ENCODE measurements at places on chromosomes 2 and 18.
A peak's percentile ranks its signal among the peaks of the same experiment; 100 is the strongest.

- DNase-seq = no peak
Measured at GRCh38 chr2:119304847-119305246, 61.8 kb downstream of the C2orf76 start.

- DNase-seq = no peak
Measured at GRCh38 chr2:143796051-143796450, 666.8 kb downstream of the ARHGAP15 start.

DNA sequence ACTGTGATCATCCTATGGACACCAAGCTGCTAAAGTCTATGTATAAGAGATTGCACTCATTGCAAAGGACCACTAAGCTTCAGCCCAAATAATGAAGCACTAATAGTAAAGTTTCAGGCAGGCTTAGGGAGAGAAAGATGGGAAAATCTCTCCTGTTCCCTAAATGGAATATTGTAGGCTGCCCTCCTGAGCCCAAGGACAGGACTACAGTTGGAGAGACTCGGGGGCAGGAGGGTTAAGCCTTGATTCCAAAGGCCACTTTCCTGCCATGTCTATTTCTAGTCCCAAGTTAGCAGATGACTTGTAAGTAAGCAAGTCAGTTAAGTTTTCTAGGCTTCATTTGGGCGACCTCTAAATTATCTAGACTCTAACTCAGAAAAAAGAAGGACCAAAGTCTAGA is 9.0 kb downstream of the TMEM247 start:
- no peak for DNase-seq

GRCh38 chr2:112483042-112483473 is 1.1 kb downstream of the TTL start:
- no peak for DNase-seq

GRCh38 chr18:12520442-12520992 is 112.8 kb downstream of the PRELID3A start:
- DNase-seq = no peak

GRCh38 chr2:157628477-157629415 is at the start of gene ACVR1C:
Gene ACVR1C (minus strand): TSS chr2:157628864. CDS start chr2:157628644, 220 bp downstream.
- DNase-seq = peak; percentile 83

DNA sequence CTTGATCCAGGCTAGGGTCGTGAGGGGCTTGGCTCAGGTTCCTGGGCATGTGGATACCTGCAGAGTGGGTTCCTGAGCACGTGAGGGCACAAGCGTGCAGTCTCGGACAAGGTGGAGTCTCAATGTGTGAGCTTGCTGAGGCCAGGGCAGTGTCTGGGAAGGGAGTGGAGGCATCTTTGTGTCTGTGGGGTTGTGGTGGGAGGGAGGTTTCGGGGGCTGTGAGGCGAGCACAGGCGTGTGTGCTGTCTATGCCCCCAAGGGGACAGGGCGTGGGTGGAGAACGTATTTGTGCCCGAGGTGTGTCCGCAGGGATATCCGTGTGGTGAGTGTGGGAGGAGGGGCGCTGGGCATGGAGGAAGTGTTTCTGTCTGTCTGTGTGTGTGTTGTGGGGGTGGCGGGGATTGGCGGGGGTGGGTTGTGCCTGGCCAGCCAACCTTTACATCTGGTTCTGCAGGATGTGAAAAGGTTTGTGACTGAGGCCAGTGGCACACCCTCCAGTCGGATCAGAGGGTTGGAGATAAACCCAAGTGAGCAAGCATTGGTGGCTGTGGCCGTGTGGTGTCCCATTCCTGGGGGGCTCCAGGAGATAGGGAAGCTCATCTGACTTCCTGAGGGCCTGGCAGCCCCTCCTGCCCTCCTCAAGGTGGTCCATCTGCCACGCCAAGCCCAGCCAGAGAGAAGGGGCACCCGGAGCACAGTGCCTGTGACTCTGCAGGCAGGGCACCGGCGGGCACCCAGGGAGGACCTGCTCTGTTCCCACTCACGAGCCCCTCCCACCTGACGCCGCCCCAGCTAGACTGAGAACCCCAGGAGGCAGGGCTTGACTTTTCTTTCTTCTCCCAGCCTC is 57.1 kb downstream of the ZFP36L2 start:
- DNase-seq = peak; percentile 78

- no peak for DNase-seq
Measured at GRCh38 chr2:102063941-102064678, 72.3 kb downstream of the IL1R2 start.

DNA sequence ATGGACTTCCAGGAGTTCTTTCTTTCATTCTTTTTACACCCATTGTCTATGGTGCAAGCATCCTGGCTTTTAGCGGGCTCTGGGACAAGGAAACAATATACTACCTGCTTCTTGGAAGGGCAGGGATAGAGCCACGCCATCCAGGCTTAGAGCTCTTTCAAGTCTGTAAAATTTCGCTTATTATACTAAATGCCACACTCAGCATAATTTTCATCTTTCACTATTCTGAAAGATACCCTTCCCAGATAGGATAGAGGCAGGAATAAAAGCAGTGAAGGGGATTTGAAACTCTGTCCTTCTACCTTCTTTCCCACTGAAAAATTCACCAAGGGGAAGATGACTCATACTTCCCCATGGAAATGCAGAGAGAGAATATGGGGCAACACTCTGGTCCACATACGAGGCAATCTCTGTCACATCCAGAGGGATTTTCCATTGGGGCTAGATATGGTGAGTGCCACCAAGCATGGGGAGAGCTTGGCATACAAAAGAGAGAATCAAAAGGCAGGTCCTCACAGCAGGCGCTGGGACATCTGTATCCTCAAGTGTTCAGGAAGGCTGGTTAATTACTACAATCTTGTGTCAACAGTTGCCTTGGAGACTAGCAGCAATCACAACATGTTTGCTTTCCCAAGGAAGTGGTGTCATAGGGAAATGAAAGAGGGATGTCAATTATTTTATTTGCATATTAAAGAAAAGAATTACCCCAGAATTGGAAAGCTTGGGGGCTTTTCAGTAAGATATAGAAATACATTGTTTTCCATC is 127.6 kb downstream of the TDRD15 start:
- no peak for DNase-seq

- no peak for DNase-seq
Measured at GRCh38 chr2:40256008-40256407, 195.9 kb downstream of the SLC8A1 start.

- no peak for DNase-seq
Measured at GRCh38 chr2:219777388-219777787, 150.0 kb downstream of the SLC4A3 start.

DNA sequence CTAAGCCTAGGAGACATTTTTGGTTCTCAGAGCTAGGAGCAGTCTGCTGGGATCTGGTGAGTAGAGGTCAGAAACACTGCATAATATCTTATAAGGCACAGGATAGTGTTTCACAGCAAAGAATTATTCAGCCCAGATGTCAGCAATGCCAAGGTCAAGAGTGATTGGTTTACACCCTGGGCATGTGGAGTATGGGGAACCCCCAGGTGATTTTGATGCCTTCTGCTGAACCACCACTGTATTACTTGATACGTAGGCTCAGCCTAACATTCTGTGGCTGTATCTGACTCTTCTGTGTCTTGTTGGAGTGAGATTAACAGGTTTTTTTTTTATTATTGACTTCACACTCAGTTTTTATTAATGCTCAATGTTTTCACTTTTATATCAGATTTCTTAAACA is 6.0 kb downstream of the DDX18 start:
- DNase-seq = no peak

DNA sequence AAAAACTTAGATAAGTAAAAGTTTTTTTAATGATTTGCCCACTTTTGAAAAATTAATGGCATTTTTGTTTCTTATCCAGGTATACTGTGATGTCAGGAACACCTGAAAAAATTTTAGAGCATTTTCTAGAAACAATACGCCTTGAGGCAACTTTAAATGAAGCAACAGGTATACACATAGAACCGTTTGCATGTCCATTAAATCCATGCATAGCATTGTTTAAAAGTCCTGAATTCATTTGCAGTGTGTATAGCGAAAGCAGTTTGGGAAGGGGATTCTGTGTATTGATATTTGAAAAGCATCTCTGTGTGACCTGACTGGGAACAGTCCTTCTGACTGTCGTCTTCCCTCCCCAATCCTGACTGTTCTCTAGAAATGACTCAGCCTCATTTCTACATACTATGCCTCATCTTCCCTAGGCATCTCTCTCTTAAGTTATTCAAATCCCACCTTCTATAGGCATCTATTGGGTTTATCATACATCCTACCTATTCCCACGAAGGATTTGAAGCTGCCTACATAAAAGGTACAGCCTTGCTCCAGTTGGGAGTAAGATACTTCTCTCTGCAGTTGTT is 79.2 kb upstream of the MAP3K20 start:
- DNase-seq = no peak

- no peak for DNase-seq
Measured at GRCh38 chr18:23884681-23885375, 129.7 kb upstream of the TTC39C start.

DNA sequence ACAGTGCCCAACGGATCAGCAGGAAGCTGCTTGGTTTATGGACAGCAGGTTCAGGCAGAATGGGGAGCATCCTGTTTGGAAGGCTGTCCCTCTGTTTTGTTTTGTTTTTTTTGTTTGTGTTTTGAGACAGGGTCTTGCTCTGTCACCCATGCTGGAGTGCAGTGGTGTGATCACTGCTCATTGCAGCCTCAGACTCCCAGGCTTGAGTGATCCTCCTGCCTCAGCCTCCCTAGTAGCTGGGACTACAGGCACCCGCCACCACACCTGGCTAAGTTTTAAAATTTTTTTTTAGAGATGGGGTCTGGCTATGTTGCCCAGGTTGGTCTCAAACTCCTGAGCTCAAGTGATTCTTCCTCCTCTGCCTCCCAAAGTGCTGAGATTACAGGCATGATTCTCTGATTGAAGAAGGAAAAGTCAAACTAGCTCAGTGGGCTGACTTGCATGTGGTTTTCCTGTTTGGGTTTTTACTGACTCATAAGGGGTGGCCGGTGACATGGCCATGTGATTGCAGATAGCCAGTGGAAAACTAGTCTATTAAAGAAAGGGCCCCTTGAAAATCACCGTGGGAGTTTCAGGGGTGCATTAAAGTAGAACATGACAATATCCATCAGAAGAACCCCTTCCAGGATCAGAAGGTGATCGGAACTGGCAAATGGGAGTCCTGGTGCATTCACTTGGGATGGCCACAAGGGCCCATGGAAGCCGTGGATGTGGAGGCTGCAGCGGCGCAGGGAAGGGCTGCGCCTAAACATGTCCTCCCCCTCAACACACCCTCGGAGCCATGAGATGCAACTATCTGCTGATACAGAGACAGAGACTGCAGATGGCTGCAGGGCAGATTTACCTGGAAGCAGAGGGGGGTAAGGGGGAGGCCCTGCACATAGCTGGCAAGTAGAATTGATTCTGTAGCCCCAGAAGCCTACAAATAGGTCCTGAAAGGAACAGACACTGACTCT is 26.5 kb downstream of the AQP12B start:
- DNase-seq = no peak

DNA sequence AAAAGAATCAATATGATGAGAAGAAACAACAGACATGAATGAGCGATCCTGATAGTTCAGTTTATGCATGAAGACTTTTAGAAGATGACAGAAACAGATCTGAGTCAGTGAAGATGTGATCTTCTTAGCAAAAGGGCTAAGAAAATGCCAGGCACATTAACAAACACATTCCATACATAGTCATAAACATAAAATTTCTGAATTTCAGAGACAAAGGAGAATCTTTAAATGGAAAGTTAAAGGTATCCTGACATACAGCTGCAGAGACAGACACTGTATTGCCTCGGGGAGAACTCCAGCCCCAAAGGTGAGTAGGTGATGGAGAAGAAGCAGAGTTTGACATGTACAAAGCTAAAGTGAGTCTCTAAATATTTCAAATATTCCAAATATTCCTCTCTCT is 40.6 kb upstream of the FN1 start:
- no peak for DNase-seq

GRCh38 chr2:85888020-85888683 is 638 bp downstream of the ST3GAL5 start:
- DNase-seq = peak; percentile 81

GRCh38 chr2:88930659-88931058 is 239.2 kb downstream of the RPIA start:
- DNase-seq = no peak

All from activated CD8-positive, alpha-beta memory T cell treated with anti-CD3 and anti-CD28 coated beads for 24 hours (primary cell).